ENCODE measurements at places on chromosomes 3 and 15.

- DNase-seq = no peak
Measured at GRCh38 chr3:177377166-177377565, 179.9 kb upstream of the TBL1XR1 start.

DNA sequence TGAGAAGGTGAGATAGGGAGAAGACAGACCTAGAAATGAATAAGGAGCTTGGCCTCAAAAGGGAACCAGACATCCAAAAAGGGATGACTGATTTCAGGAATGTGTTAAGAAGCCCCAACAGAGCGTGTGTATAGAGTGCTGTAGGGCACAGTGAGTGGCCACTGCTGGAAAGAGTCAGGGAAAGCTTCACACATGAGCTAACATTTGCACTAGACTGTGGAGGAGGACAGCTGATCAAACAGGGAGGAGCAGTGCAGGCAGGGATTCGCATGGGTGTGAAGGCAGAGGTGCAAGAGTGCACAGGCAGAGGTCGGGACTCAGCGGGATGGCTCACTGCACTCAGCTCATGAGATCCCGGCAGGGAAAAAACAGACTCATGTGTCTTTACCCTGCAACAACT lies 61.8 kb downstream of the NPTN start:
- DNase-seq = no peak

GRCh38 chr3:77620009-77620408 lies 580.1 kb downstream of the ROBO2 start:
- peak; percentile 45 for DNase-seq

GRCh38 chr3:196057760-196058331 lies 24.0 kb downstream of the TFRC start:
- no peak for DNase-seq

DNA sequence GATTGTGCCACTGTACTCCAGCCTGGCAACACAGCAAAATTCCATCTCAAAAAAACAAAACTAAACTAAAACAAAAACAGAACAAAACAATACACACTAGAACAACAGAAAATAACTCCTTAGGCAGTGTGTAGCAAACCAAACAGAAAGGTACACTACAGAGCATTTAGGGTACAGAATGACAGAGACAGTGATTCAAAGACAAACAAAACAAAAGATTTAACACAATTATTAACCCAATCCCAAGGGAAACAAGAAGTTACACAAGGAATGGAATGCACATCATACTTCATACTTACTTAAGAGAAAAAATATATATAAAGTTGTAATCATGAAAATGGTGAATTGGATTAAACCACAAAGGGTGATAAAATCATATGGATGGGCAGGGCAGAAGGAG lies 12.9 kb downstream of the SLC25A20 start:
- DNase-seq = no peak

- DNase-seq = peak; percentile 55
Measured at GRCh38 chr3:94420931-94421330, 358.1 kb downstream of the NSUN3 start.

- no peak for DNase-seq
Measured at GRCh38 chr3:169954142-169954756, 12.4 kb upstream of the SEC62 start.
